ENCODE measurements at places on chromosomes 3 and 15. TPM values are rescaled to one million over a fixed set of nuclear protein-coding genes. Genes with fewer than 3 reads are reported as not detected.

Gene PTH1R
- not detected for total RNA-seq

- peak; percentile 44 for DNase-seq
- no peaks in the 10 kb centered on the region for H3K4me1 ChIP-seq
- no peak overlapping the region for H3K4me3 ChIP-seq
- no peaks in the 10 kb centered on the region for H3K36me3 ChIP-seq
Measured at GRCh38 chr15:66269326-66270090, 16.0 kb upstream of the MEGF11 start.

Gene TTLL13
- total RNA-seq = not detected

GRCh38 chr15:42932833-42933515, 12.4 kb upstream of the TTBK2 start:
- no peak for DNase-seq
- no peaks in the 10 kb centered on the region for H3K36me3 ChIP-seq
- no peak overlapping the region for H3K27ac ChIP-seq
- no peak overlapping the region for H3K4me3 ChIP-seq
- H3K27me3 ChIP-seq = no peaks in the 10 kb centered on the region
- no peaks in the 10 kb centered on the region for H3K4me1 ChIP-seq

DNA sequence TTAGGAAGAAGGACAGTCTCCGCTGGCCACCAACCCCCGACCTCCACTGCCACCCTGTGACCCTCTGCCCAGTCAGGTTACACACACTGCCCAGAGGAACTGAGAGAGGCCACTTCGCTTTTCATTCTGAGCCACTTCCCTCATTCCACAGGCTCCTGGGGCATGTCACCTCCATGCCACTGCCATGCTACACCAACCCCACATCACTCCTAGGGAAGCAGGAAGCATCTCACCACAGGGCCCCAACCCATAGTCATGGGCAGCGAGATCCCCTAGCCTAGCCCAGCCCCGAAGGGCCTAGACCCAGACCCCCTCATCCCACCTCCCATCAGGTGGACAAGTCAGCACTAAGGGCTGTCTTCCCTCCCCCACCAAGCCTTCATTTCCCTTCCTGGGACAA, 1.4 kb downstream of the PLCB2 start:
- no peaks in the 10 kb centered on the region for H3K4me1 ChIP-seq
- H3K4me3 ChIP-seq = no peak overlapping the region
- DNase-seq = no peak
- no peaks in the 10 kb centered on the region for H3K27me3 ChIP-seq
- no peaks in the 10 kb centered on the region for H3K36me3 ChIP-seq

GRCh38 chr3:122183521-122183892, at the start of gene CASR:
Gene CASR, plus strand, starts transcription at chr3:122183668. Its CDS starts 70,522 bp downstream, at chr3:122254190.
- H3K27me3 ChIP-seq = peaks cover 32% of the 10 kb centered on the region
- H3K4me1 ChIP-seq = no peaks in the 10 kb centered on the region
- H3K36me3 ChIP-seq = no peaks in the 10 kb centered on the region
- no peak within 1 kb of the TSS for H3K27ac ChIP-seq
- peak; percentile 15 for DNase-seq

DNA sequence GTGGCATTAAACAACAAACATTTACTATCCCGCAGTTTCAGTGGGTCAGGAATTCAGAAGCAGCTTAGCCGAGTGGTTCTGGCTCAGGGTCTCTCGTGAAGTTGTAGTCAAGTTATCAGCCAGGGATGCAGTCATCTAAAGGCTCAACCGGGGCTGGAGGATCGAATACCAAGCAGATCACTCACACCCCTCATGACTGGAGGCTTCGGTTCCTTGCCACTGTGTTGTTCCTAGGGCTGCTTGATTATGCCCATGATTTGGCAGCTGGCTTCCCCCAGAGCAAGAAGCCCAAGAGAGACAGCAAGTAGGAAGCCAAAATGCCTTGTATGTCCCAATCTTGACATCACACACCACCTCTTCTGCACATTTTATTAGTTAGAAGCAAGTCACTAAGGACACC, 33.9 kb upstream of the CDCP1 start:
- DNase-seq = peak; percentile 90
- peak overlapping the region; percentile 16 for H3K27ac ChIP-seq
- no peaks in the 10 kb centered on the region for H3K36me3 ChIP-seq
- H3K4me3 ChIP-seq = no peak overlapping the region

Gene UPK1B
- not detected for total RNA-seq

Gene DAZL
- not detected for total RNA-seq

- no peak overlapping the region for H3K27ac ChIP-seq
- no peaks in the 10 kb centered on the region for H3K4me1 ChIP-seq
- no peaks in the 10 kb centered on the region for H3K27me3 ChIP-seq
- DNase-seq = peak; percentile 78
Measured at GRCh38 chr15:91271565-91272153, 171.6 kb downstream of the SV2B start.

GRCh38 chr3:197376735-197377555, 78.5 kb upstream of the DLG1 start:
- no peaks in the 10 kb centered on the region for H3K27me3 ChIP-seq
- no peak overlapping the region for H3K4me3 ChIP-seq
- H3K36me3 ChIP-seq = no peaks in the 10 kb centered on the region
- no peak for DNase-seq
- peaks cover 10% of the 10 kb centered on the region for H3K4me1 ChIP-seq
- H3K27ac ChIP-seq = no peak overlapping the region

- no peaks in the 10 kb centered on the region for H3K36me3 ChIP-seq
- peaks cover 43% of the 10 kb centered on the region for H3K4me1 ChIP-seq
- no peak overlapping the region for H3K27ac ChIP-seq
- no peaks in the 10 kb centered on the region for H3K27me3 ChIP-seq
Measured at GRCh38 chr15:62899090-62899493, 143.5 kb upstream of the TPM1 start.

DNA sequence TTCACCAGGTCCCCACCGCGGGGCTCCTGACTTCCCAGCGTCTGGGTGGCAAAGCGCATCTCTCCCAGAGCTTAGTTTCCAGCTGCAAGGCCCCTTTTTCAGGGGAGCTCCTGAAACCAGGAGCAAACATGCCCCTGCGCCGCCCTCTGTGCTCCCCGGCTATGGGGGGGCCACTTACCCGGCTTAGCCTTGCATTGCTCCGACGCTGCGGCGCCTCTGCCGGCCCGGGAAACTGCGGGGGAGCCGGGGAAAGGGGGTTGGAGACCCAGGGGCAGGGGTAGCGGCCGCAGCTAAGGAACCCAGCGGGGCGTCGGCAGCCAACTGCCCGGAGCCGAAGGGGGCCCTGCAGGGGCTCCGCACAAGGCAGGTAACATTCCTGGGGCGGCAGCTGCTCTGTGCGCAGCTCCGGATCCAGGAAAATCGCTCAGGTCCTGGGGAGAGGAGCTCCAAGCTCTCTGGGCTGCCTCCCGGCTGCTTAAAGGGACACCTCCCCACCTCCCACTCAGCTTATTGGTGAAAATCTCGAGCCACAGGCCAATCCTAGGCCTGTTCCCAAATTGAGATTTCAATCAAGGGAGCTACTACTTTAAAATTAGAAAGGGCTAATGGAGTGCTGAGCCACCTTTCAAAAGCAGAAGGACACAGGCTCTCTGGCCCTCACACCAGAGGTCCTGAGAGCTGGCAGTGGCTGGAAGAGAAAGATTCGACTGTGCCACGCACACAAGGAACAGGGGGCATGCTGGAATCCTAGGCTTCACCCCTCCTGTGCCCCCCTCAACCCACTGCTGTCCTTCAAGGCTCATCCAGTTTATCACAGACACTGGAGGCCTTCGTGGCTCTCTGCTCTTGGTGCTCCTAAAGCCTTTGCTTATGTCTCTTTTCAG, 42.7 kb upstream of the PRICKLE2 start:
- DNase-seq = peak; percentile 88
- H3K36me3 ChIP-seq = no peaks in the 10 kb centered on the region
- H3K27ac ChIP-seq = peak overlapping the region; percentile 82
- peak overlapping the region; percentile 91 for H3K4me3 ChIP-seq

Data from GM23248 (cell line).